ENCODE measurements at places on chromosomes 1 and 21. TPM values are rescaled to one million over a fixed set of nuclear protein-coding genes. Genes with fewer than 3 reads are reported as not detected.

Gene AMY1C
- total RNA-seq: not detected

Gene KIAA0040
- total RNA-seq: 25.4 TPM

Gene C1orf226
- 0.16 TPM for total RNA-seq

Gene ACOT11
- 2.0 TPM for total RNA-seq

Gene C21orf91
- 20.8 TPM for total RNA-seq

Gene SLC1A7
- not detected for total RNA-seq

Gene RBM11
- total RNA-seq: 5.1 TPM

Gene HSD11B1
- 4.5 TPM for total RNA-seq

Gene CR1
- 0.02 TPM for total RNA-seq

Gene PADI2
- total RNA-seq: not detected

Gene CASP9
- total RNA-seq: 9.6 TPM

Gene COL18A1
- 8.8 TPM for total RNA-seq

Gene AKNAD1
- total RNA-seq: not detected

Gene UBE2Q1
- 101 TPM for total RNA-seq

Gene CNST
- 23.6 TPM for total RNA-seq

Gene GBP5
- 122 TPM for total RNA-seq

Gene C8A
- total RNA-seq: not detected
